GM23338 (cell line): ENCODE measurements at places on chromosomes 13 and 19.

DNA sequence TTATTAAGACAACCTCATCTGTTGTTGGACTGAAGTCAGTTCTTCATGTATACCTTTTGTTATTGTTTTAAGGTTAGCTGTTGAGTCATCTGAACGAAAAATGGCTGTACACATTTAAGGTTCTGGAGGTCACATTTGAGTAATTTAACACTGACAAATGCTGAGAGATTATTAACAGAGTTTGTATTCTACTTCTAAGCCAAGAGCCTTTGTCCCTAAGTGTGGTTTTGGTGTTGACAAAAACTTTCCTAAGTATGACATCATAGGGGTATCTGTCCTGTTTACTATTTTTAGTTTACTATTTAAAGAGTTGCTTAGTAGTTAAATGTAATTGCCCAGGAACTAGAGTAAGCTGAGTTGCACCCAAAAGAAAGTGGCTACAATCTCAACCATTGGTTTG is 71.9 kb downstream of the CDK8 start:
- no peak for DNase-seq

- DNase-seq: no peak
Measured at GRCh38 chr19:16370641-16371391, 46.2 kb downstream of the KLF2 start.

DNA sequence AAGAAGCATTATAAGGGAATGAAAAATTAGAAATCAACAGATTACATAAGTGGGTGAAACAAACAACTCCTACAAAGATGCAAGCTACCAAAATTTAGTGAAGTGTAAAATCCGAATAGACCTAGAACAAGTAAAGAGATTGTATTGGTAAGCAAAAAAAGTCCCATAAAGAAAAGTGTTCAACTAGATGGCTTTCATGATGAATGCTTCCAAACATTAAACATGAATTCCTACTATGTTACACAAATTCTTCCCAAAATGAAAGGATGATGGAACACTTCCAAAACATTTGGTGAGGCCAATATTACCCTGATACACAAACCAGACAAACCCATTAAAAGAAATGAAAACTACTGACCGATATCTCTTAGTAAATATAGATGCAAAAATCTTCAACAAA is 139.0 kb downstream of the GPC5 start:
- no peak for DNase-seq

- no peak for DNase-seq
Measured at GRCh38 chr13:95121516-95121915, 179.7 kb downstream of the ABCC4 start.

- DNase-seq: no peak
Measured at GRCh38 chr19:6095760-6096159, 14.5 kb downstream of the RFX2 start.

DNA sequence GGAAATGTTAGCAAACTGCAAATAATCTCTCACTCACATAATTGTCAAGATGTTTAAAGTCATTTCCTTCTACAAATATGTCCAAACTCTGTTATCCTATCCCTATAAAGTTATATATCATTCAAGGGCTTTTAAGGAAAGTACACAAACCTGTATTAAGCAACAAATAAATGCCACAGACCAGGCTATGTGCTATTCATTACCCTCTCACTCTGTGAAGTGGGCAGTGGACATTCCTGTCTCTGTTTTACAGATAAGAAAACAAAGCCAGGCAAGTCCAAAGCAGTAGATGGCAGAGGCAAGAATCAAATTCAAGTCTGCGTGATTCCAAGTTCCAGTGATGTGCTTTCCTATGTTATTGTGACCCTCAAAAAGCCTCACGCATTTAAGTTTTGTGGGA is 140.6 kb downstream of the LHFPL6 start:
- no peak for DNase-seq

GRCh38 chr13:94706843-94707399 is 5.4 kb downstream of the SOX21 start:
- peak; percentile 54 for DNase-seq

DNA sequence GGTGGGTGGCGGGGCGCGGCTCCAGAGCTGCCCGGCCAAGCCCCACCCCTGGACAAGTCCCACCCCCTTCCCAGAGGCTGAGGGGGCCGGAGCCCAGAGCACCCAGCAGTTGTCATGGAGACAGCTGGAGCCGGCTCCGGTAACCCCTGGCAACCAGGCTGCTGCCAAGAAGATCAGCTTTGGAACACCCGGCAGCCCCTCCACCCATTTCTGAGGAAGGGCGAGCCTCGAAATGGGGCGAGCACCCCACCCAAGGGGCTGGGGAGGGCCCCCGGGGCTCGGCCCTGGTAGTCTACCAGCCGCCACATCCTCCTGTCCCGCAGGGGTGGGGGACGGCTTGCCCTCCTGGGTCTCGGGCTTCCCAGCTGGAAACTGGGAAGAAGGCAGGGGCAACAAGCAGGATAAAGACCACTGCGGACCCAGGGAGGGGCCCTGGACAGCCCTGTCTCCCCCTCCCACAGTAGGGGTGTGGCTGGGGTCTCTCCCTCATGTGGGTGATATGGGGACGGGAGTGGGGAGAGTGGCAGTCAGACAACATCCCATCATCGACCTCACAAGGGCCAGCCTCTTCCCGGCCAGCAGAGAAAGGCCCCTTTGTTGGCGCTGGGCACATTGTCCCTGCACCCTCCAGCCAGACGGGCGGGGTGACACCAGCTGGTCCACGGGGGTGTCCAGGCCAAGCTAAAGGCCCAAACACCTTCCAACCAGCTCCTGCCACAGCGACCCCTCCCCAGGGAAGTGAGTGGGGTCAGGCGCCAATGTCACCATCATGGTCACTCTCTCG is 1.5 kb downstream of the CERS1 start:
- DNase-seq: peak; percentile 68

- DNase-seq: no peak
Measured at GRCh38 chr13:29496241-29496712, 99.2 kb downstream of the SLC7A1 start.

DNA sequence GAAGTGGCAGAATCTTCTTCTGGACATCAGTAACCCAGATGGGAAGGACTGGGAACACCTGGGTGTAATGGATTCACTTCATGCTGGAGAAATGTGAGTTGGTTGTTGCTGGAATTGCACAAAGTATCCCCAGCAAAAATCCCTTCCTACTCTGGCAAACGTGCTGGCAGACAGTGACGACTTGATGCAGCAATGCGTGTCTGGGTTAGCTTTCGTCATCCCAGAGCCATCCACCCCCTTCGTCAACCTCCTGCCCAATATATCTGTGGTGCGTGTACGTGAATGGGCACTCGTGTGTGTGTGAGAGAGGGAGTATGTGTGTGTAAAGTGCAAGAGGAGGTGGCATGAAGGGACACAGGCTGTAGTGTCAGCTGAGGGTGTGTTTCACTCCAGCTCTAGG is 70.9 kb downstream of the TM9SF2 start:
- no peak for DNase-seq

DNA sequence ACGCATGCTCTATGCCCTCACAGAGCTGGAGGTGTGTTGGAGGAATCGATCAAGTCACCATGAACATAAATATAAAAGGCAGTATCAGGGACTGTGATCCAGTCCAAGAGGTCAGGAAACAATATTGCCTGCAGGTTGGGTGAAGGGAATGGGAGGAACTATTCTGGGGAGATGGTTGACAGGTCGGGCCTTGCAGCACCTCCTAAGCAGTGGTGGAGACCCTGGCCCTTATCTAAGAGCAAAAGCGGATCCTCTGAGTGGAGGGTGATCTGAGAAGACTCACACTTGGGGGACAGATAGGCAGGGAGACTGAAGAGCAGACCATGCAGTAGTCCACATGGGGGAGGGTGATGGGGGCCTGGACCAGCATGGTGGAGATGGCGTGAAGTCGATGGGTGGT is 213.5 kb downstream of the SLC7A1 start:
- DNase-seq: no peak

GRCh38 chr13:35882722-35883497 is 248.3 kb downstream of the DCLK1 start:
- no peak for DNase-seq

- DNase-seq: no peak
Measured at GRCh38 chr19:15622991-15623390, 8.0 kb downstream of the CYP4F8 start.

DNA sequence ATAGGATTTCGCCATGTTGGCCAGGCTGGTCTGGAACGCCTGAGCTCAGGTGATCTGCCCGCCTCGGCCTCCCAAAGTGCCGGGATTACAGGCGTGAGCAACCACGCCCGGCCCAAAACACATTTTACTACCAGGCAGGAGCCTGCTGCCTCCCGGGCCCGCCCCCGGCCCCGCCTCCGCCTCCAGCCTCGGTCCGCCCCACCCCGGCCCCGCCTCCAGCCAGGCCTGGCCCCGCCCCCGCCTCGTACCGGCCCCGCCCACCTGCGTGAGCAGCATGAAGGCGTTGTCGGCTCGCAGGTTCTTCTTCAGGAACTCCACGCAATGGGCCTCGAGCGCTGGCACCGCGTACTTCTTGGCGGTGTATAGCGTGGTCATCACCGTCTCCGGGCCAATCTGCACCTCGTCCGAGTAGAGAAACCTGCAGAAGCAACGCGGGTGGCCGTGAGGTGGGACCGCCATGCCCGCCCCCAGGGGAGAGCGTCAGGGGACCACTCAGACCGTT is 22.7 kb downstream of the BTBD2 start:
- peak; percentile 85 for DNase-seq

DNA sequence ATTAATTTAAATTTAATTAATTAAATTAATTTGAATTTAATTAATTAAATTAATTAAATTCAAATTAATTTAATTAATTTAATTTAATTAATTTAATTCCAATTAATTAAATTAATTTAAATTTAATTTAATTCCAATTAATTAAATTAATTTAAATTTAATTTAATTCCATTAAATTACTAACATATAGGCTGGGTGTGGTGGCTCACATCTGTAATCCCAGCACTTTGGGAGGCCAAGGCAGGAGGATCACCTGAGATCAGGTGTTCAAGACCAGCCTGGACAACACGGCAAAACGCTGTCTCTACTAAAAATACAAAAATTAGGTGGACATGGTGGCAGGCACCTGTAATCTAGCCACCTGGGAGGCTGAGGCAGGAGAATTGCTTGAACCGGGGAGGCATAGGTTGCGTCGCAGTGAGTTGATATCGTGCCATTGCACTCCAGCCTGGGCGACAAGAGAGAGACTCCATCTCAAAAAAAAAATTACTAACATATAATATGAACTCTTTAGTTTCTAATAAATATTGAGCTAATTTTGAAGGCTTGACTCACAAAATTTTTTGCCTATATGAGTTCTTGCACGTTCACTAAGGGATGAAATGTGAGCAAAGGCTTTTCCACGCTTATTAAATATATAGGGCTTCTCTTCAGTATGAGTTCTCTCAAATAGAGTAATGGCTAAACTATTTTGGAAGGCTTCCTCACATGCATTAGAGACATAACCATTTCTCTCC is 9.0 kb upstream of the USP29 start:
- DNase-seq: peak; percentile 6

- peak; percentile 25 for DNase-seq
Measured at GRCh38 chr19:44748426-44749254, at the start of gene BCL3. TSS of gene BCL3 (plus strand) at chr19:44748708. CDS start at chr19:44748791, 83 bp downstream.
